ENCODE measurements at places on chromosomes 11 and 22.

DNA sequence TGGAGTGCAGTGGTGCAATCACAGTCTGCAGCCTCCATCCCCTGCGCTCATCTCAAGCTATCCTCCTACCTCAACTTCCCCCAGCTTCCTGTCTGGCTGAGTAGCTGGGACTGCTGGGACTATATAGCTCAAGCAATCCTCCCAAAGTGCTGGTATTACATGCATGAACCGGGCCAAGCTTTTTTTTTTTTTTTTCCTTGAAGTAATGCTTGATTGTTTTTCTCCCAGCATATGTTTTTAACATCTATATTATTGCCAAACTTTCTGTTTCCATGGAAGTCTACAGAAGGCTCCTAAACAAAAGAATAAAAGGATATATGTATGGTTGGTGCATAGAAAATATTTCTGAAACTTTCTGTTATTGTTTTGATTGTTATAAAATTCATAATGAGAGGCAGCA is 853.6 kb downstream of the KCNA4 start:
- no peak for DNase-seq

- no peak for DNase-seq
Measured at GRCh38 chr22:35517207-35517606, 23.4 kb upstream of the RASD2 start.

DNA sequence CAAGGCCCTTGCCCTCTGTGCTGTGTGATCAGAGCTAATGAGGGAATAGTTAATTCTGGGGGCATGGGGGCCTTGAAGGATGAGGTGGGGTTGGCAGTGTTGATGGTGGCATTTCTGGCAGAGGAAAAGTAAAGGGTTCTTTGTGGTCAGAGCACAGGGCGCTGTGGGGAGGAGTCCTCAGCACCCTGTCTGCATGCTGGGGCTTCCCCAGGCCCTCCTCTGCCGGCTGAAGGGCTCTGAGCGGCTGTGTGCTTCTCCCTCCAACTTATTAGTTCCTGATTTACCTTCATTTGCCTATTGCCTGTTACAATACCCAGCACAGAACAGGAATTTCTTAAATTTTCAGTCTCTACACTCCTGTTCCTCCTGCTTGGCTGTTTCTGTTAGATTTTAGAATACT is 122.8 kb downstream of the HIPK3 start:
- DNase-seq: no peak

- peak; percentile 37 for DNase-seq
Measured at GRCh38 chr11:7511401-7511800, 2.4 kb upstream of the PPFIBP2 start.

DNA sequence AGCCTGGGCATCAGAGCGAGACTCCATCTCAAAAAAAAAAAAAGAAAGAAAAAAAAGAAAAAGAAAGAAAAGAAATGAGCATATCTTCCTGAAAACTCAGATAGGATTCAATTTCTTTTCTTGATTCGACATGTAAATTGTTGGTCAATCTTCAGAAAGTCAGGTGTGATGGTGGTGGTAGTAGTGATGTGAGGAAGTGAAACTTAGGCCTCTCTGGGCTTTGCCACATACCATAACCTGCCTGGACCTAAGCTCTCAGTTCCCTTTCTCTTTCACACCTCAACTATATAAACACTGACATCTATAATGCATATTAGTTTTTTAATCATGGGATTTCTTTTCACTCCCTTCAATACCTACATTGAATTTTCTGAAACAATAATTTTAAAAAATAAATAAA is 98.0 kb upstream of the TBCEL start:
- no peak for DNase-seq

GRCh38 chr22:28833276-28833923 is 33.0 kb upstream of the XBP1 start:
- DNase-seq: no peak

GRCh38 chr11:127070808-127071207 is 70.2 kb upstream of the KIRREL3 start:
- no peak for DNase-seq

GRCh38 chr22:27537501-27537900 is 264.1 kb downstream of the MN1 start:
- no peak for DNase-seq

DNA sequence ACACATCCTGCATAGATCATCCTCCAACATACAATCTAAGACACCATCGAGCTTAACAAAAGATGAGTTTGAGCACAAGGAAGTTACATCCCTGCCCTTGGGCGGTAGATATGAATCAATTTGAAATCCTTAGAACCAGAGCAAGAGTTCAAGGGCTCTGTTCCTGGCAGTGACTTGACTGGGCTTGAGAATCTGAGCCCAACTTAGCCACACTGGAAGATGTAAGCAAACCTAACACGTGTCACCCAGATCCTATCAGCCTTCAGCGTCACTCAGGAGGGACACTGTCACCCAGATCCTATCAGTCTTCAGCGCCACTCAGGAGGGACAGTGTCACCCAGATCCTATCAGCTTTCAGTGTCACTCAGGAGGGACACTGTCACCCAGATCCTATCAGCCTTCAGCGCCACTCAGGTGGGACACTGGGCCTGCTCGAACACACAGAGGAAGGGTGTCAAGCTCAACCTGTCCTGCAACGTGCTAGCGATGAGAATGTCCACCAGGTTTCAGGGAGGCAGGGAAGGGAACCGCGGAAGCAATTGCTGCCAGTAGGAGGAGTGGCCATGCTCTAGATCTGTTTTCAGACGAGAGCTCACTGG is 32.8 kb upstream of the CTSD start:
- DNase-seq: no peak

- no peak for DNase-seq
Measured at GRCh38 chr22:49461674-49462073, 366.0 kb downstream of the BRD1 start.

DNA sequence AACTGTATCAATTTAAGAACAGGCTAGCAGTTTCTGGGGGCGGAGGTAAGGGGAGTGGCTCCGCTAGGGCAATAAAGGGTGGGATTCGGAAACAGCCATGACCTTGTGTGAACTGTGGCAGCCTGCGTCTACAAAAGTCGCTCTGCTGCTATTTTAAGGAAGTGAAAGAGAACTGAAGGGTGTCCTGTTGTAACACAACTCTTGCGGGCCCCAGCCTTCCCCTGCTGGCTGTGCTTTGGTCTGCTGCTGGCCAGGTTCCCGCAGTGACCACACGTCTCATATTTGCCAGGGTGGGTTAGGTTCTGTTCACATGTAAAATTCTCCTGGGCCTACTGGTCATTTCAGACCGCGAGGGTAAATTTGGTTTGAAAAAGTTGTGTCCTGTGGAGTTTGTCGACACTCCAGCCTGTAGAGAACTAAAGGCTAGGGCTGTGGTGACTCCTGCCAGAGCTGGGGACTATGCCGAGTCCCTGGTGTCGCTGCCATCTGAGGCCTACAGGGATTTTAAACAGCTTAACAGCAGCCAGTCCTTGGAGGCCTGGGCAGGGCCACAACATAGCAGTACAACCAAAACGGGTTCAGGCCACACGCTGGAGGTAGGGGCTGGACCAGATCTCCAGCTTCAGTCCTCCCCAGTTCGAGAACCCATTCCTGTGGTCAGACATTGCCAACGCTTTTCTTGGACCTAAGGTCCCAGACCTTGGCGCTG is 1.1 kb upstream of the PPFIBP2 start:
- no peak for DNase-seq

- DNase-seq: no peak
Measured at GRCh38 chr11:126123686-126124085, 61.0 kb upstream of the CDON start.

GRCh38 chr11:94457118-94458029 is 36.3 kb downstream of the MRE11 start:
- no peak for DNase-seq

- DNase-seq: no peak
Measured at GRCh38 chr11:108852701-108853100, 187.8 kb downstream of the DDX10 start.

Measured in NCI-H2171 treated with DMSO at 0.1 percent for 48 hours (cell line).